ENCODE measurements at places on chromosomes 16 and 17.

DNA sequence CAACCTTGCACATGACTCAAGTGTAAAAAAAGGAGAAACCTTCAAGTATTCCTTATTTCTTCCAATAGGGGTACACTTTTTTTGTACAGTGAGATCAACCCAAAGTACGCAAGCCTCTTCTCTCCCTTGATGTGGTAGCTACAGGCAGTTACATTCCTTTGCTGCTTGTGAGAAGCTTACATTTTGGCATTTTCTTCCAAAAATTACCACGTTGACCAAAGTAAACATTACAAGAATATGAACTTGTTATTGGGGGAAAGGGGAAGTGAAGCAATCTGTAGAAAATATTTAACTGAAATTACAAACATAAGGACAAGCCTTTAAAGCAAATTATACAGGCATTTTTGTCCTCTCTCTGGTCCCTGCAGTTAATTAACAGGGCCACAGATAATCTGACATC lies 97.0 kb upstream of the TOB1 start:
- no peak for DNase-seq

GRCh38 chr17:55663400-55663799 lies 59.3 kb downstream of the TMEM100 start:
- DNase-seq: no peak

- no peak for DNase-seq
Measured at GRCh38 chr17:12789075-12789480, 220 bp upstream of the ARHGAP44 start.

DNA sequence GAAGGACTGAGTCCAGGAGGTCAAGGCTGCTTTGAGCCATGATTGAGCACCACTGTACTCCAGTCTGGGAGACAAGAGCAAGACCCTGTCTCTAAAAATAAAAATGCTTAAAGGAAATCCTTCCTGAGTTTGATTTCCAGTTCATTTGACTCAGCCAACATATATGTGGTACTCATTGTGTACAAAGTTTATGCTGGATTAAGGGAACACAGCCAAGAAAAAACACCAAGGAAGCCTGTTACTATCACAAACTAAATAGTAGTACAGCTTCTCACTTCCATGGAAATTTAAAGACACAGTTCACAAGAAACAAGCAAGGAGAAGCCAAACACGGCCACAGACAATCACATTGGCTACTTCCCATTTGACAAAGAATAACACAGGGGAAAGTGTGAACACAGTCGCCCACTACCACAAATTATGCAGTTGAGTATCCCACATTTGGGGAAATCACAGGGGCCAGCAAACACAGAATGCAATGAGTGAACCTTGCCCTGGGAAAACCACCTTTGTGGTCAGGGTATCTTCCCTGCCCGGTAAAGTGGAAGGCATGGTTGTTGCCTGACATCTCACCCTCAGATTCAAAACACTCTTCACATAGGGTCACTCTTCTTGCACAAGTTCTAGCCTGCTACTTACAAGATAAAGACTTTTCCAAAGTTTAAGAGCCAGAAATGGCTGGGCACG lies 14.5 kb downstream of the TEX14 start:
- no peak for DNase-seq

GRCh38 chr17:47299239-47299910 lies 24.4 kb upstream of the EFCAB13 start:
- no peak for DNase-seq

Measured in activated naive CD4-positive, alpha-beta T cell (primary cell).